ENCODE measurements at places on chromosomes 12 and 14.

DNA sequence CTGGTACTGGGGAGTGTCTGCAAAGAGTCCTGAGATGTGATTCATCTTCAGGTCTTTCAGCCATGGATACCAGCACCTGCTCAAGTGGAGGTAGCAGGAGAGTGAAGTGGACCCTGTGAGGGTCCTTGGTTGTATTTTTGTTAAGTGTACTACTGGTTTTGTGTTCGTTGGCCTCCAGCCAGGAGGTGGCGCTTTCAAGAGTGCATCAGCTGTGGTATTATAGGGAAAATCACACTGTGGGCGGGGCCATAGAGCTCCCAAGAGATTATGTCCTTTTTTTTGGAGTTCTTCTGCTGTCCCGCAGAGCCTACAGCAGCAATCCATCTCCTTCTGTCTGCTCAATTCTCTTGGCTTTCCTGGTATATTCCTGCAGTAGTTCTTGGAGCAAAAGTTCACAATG lies 66.8 kb downstream of the SPATA7 start:
- DNase-seq, result no peak

GRCh38 chr12:125861299-125862281 lies 796.4 kb downstream of the AACS start:
- DNase-seq, result no peak

GRCh38 chr12:75162845-75163244 lies 46.8 kb downstream of the KCNC2 start:
- DNase-seq, result no peak

GRCh38 chr12:172732-173161 lies 41.2 kb downstream of the SLC6A12 start:
- DNase-seq, result no peak

DNA sequence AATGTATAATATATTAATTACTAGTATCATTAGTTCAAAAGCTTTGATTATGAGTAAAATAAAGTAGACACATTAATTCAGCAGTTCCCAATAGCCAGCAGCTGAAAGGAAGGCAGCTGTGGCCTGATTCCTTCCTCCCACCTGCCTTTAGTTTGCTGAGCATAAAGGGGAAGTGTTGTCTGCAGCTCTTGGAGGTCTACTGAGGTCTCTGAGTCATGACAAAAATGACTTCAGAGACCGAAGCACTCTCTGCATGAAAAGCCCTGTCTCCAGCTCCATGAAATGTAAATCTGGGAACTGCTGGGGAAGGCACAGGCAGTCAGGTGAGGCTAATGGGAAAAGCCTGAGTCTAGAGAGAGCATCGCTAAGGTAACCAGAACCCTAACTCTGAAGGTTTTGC lies 165.4 kb downstream of the NRXN3 start:
- DNase-seq, result no peak
